ENCODE measurements at places on chromosomes 16 and 17.

DNA sequence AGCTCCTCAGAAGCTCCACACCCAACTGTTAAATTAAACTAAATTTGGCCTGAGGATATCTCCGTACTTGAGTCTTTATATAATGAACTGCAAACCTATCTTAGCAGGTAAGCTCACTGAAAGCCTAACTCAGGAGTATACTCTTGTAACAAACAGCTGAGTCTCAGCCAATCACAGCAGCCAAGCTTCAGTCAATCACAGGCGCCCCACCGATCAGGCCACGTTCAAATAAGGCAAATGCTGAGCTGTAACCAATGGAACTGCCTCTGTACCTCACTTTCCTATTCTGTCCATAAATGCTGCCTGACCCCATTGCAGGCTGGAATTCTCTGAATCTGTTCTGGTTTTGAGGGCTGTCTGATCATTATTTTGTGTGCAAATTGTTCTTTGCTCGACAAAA is 93.0 kb upstream of the CES5A start:
- DNase-seq = peak; percentile 42

GRCh38 chr17:6027342-6028024 is 42.7 kb upstream of the WSCD1 start:
- DNase-seq = no peak

DNA sequence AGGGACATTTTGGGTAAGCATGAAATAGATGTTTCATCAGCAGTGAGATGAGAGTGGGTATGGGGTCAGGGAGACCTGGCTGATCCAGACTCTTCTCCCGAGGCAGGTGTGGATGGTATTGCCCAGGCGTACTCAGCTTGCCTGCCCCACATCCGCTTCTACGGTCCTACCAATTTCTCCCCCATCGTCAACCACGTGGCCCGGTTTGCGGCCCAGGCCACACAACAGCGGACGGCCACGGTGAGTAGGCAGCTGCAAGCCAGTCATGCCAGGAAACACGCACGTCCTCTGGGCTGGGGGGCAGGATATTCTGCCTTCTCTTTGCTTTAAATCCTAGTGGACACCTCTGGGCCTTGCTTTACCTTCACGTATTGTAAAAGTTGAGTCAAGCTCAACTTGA is 44.7 kb downstream of the CPNE2 start:
- no peak for DNase-seq

DNA sequence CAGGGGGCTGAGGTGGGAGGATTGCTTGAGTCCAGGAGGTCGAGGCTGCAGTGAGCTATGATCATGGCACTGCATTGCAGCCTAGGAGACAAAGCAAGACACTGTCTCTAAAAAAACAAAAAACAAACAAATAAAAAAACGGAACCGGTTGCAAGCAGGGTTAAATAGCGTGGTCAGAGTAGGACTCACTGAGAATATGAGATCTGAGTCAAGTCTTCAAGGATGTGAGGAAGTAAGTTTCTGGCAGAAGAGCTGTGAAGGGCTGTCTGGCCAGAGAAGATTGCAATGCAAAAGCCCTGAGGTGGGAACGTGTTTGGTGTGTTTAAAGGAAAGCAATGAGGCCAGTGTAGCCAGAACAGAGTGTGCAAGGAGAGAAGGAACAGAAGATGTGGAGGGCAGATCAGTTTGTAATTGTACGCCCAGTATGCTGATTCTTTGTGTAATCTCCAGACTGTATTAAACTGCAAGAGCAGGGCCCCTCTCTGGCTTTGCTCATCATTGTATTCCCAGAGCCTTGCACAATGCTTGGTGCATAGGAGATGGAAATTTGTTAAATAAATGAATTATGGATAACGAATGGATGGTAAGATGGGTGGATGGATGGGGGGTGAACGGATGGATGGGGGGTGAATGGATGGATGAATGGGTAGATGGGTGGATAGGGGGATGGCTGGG is 6.3 kb downstream of the G6PC1 start:
- DNase-seq = no peak

GRCh38 chr17:31740611-31741082 is 118.4 kb downstream of the COPRS start:
- no peak for DNase-seq

DNA sequence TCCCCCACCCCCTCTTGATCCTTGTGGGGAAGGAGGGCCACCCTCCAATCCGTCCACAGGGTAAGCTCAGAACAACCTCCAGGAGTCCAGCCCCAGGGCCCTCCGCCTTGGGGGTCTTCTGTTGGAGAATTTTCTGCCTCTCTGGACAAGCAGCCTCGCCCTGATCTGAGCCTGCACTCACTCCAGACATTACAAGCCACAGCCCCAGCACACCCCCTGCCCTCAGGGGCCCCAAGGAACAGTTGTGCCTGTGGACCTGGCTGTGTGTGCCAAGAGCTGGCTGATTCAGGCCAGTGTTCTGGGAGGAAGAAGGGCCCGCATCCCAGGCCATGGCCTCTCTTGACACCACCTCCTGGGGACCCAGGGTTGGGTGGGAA is 477 bp upstream of the ARHGAP27 start:
- DNase-seq = no peak

- DNase-seq = peak; percentile 87
Measured at GRCh38 chr16:78122774-78123315, 23.4 kb downstream of the WWOX start.

GRCh38 chr16:85086347-85087291 is 25.7 kb downstream of the CIBAR2 start:
- no peak for DNase-seq

- no peak for DNase-seq
Measured at GRCh38 chr16:11583166-11583565, 3.6 kb downstream of the LITAF start.

DNA sequence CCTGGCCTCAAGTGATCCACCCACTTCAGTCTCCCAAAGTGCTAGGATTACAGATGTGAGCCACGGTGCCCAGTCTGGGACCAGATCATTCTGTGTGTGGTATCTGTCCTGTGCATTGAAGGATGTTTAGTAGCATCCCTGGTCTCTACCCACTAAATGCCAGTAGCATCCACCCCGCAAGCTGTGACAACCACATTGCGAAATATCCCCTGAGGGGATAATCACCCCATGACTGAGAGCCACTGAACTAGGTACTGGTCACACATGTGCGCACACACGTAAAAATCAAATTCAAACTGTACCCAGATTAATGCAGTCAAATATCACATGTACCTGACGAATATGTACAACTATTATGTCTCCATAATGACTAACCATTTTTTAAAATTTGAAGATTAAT is 35.8 kb downstream of the TEKT5 start:
- no peak for DNase-seq

- no peak for DNase-seq
Measured at GRCh38 chr17:45313421-45313771, 3.4 kb downstream of the MAP3K14 start.

GRCh38 chr16:67967958-67968399 is 458 bp downstream of the SLC12A4 start:
- no peak for DNase-seq

DNA sequence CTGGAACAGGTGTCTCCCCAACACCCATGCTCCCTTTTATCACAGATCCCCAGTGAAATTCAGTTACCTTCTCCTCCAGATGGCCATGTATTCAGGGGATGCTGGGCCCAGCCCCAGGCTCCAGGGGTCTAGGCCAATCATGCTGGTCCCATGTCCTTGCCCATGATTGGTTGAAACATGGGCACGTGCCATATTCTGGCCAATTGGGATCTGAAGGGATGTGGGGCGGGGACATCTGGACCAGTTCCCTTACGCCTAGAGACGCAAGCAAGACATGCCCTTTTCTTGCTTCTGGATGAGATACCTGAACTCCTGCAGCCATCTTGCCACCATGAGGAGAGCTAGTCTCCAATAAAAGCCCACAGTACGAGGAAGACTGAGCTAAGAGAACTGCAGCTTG is 31.0 kb upstream of the ST6GALNAC1 start:
- DNase-seq = no peak

- peak; percentile 10 for DNase-seq
Measured at GRCh38 chr16:13866073-13866472, 53.9 kb upstream of the ERCC4 start.

DNA sequence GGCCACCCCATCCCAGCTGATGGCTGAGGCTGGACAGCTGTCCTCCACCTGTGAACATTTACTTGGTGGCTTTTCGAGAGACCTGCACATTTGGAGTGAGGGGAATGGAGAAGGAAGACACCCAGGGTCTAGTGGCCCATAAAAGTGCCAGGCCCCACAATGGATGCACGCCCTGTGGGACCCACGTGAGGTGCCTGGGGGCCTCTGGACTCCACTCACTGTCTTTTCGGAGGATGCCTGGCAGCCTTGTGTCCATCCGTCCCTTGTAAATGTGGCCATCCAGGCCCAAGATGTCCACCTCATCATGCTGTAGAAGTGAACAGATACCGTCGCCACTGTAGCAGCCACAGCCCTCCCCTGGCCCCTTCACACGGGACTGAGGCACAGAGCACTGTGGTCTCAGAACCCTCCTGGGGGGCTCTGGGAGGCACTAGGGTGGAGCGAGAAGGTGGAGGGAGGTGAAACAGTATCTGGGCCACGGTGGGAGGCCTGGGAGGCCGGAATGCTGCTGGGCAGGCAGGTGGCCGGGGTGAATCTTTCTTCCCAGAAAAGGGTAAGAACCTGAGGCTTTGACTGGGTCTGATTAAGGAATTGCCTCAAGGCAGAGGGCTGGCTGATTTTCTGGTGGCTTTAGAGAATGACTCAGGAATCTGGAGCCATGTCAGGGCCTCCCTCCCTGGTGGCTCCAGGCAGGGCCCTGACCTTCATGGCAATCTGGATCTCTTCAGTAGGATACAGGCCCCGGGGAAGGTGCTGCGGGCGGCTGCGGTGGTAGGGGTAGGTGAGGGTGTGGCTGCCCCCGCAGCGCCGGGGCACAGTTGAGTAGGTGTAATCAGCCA is 11.5 kb downstream of the UBALD2 start:
- no peak for DNase-seq

DNA sequence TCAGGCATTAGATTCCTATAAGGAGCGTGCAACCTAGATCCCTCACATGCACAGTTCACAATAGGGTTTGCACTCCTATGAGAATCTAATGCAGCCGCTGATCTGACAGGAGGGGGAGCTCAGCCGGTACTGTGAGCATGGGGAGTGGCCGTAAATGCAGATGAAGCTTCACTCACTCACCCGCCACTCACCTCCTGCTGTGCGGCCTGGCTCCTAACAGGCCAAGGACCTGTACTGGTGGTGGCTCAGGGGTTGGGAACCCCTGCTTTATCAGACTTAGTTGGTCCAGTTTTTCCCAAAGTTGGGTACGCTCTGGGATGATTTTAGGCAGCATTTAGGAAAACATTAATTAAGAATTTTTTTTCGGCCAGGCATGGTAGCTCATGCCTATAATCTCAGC is 103.8 kb downstream of the MARF1 start:
- no peak for DNase-seq

DNA sequence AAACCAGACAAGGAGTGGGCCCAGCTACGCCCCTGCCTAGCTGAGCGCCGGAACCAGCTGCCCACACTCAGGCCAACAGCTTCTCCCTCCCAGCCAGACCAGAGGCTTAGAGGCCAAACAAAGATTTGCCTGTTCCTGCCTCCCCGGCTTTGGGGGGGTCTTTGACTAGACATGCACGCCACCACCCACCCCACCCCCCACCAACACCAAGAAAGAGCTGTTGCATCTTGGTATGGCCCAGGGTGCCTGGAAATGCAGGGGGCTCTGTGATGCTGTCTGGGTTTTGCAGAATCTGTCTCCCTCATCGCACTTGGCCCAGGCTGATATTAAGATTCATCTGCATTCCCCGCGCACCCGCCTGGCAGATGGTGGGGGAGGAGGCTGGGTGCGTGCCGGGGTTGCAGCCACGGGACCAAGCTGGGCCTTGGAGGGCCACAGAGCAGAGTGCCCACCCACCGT is 1.3 kb upstream of the NXPH3 start:
- peak; percentile 45 for DNase-seq

- DNase-seq = no peak
Measured at GRCh38 chr17:82964851-82965341, 114.5 kb upstream of the METRNL start.

DNA sequence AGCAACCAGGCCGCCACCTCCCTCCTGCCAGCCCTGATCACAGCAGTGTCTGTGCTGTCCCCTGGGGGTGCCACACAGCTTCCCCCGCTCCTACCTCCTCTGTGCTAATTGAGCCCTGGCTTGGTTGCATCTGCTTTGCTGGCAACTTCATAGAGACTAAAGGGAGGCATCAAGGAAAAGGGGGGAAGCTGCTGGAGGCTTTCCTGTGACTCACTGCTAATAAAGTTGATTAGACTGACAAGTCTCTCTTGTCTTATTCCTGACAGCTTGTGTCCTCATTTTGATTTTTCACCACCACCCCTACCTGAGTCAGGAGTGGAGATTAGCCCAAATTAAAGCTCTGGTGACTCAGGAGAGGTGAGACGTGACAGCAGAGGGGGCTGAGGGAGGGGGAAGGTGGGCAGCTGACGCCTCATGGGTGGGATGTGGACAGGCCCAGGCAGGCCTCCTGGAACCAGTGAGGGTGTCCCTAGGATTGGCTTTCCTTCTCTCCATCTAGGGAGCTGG is 310.0 kb downstream of the CBLN1 start:
- peak; percentile 66 for DNase-seq

DNA sequence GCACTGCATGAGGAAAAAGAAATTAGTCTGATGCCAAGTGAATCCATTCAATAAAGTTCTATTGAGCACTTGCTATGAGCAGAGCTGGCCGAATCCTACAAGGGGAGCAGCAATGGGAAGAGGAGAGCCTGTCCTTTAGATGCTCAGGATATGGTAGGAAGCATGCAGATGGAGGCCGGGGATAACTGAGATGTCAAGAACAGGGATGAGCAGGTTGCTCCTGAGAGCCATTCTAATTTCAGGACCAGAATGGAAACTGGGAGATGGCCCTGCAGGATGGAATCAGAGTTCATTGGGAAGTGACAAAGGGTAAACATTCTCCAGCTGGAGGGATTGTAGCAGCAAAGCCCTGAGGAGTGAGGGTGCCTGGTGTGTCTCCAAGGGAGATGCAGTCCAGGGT is 88.0 kb downstream of the CBLN1 start:
- DNase-seq = no peak

DNA sequence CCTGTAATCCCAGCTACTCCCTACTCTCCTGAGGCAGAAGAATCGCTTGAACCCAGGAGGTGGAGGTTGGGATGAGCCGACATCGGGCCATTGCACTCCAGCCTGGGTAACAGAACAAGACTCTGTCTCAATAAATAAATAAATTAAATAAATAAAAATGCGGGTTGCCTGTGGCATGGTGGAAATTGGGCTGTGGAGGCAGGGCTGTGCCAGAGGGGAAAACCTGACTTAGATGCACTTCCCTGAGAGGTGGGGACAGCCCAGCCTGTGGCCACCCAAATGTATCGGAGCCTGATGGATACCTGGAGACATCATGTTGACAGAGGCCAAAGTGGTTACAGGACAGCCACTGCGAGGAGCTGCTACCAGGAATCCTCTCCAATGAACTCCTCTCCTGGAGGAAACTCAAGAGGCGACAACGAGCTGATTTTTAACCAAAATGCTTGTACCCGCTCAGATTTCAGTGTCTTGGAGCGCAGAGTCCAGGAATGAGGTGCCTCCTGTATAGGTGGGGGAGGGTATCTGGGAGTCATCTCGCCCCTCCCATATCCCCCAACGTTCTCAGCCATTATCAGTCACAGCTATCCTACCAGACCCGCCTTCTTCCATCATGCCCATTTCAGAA is 32.3 kb downstream of the DDX19A start:
- no peak for DNase-seq

GRCh38 chr17:58755577-58756245 is at the start of gene PPM1E:
Gene PPM1E, plus strand, starts transcription at chr17:58755854.
- DNase-seq = peak; percentile 8

- DNase-seq = no peak
Measured at GRCh38 chr16:81388357-81388756, 56.3 kb upstream of the CMIP start.

- DNase-seq = no peak
Measured at GRCh38 chr17:57120814-57121213, 35.8 kb downstream of the AKAP1 start.

Data from putamen (tissue), 1 donor.